ENCODE measurements at places on chromosomes 16 and 17.

DNA sequence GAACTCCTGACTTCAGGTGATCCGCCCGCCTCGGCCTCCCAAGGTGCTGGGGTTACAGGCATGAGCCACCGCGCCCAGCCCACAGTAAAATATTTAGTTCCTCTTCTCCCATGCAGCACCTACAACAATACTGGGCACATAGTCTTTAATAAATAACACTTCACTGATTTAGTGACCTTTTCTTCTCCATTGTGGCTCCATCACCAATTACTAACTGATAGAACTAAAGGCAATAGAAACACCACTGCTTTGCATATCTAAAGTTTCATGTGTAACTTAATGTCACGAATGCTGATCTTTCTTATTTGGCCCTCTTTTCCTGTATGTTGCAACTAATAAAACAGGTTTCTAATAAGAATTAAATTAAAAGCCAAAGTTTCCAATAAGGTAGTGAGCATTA is 38.9 kb downstream of the TRIM37 start:
- DNase-seq = no peak

- DNase-seq = no peak
These were observed 93.3 kb downstream of the TNFRSF13B start for GRCh38 chr17:16878606-16879005.

DNA sequence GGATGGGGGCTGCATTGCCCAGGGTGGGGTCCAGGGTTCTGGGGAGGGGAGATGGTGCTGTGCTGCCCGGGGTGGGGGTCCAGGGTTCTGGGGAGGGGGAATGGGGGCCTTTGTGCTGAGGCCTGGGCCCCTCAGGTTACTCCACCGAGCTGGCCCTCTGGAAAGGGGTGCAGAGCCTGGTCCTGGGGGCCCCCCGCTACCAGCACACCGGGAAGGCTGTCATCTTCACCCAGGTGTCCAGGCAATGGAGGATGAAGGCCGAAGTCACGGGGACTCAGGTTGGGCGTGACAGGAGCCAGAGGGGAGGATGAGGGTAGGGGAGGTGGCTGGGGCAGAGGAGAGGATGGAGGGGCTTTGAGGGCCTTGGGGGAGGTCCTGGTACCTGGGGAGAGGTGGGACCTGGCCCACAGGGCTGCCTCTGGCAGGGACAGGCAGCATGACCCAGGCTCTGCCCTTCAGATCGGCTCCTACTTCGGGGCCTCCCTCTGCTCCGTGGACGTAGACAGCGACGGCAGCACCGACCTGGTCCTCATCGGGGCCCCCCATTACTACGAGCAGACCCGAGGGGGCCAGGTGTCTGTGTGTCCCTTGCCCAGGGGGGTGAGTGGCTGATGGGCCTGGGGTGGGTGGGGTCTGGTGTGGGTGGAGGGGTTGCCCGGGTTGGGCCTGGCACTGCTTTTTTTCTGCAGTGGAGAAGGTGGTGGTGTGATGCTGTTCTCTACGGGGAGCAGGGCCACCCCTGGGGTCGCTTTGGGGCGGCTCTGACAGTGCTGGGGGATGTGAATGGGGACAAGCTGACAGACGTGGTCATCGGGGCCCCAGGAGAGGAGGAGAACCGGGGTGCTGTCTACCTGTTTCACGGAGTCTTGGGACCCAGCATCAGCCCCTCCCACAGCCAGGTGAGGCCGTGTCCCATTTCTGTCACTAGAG is 7.8 kb downstream of the ITGAX start:
- no peak for DNase-seq

- DNase-seq = no peak
These were observed 110.6 kb downstream of the PRKCA start for GRCh38 chr17:66412857-66413558.

DNA sequence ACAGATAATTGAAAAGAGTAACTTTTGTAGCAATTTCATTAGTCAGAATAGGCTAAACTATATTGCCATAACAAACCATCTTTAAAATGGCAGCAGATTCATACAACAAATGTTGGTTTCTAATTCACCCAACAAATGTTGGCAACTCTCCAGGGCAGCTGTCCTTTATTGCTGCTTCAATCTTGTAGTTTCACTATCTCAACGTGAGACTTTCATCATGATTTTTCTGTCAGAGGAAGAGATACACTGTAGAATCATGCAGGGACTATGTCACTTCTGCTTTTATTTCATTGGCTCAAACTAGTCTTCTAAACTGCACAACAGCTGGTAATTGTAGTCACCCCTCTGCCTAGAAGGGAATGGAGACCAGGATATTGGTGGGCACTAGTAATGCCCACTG is 174.2 kb downstream of the TANC2 start:
- no peak for DNase-seq

DNA sequence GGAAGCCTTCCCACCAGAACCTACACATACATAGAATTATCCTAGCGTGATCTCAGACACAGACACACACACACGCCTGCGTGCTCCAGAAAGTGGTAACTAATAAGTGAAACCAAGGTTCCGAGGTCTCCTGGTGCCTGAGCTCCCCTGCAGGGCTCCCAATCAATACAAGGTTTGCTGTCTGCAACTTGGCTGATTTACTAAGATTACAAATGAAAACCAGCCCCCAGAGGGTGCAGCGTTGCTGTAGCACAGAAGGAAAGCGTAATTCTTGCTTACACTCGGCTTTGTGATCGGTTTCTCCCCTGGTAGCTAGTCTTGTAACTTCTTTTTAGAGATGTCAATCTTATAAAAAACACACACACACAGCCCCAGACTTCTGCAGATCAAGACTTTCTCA is 334.1 kb upstream of the XYLT1 start:
- DNase-seq = no peak

DNA sequence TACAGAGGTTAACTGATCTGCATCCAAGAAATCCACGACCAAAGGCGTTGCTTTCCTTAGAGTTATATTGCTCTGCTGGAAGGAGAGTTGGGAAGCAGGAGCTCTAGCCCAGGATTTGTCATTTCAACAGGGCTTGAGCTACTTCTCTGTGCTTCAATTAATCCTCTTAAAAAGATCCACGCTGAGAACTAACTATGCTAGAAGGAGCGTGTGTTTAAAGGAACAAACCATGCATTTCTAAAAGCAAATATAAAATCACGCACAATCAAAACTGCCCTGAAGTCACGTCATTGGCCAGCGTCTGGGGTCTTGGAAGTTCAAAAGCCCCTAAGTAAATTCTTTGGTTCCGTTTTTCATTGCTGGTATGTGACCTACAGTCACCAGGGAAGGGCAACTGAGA is 1.1 kb downstream of the ARL6IP1 start:
- no peak for DNase-seq

DNA sequence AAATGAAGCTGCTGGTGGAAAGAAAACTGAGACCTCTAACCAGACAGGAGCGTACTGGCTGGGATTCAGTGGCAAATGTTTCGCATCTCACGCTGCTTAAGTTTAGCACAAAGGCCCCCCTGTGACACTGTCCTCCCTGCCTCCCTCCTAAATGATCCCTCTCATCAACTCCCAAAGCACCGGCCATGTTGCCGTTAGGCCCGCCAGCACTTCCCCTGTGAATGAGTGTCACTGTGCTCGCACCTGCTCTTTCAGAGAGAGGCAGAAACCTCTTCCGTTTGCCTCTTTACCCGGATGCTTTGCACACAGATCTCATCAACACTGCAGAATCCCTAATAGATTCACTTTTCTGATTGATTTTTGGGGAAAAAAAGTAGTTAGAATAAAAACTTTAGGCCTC is 26.5 kb downstream of the MBTPS1 start:
- DNase-seq = no peak

DNA sequence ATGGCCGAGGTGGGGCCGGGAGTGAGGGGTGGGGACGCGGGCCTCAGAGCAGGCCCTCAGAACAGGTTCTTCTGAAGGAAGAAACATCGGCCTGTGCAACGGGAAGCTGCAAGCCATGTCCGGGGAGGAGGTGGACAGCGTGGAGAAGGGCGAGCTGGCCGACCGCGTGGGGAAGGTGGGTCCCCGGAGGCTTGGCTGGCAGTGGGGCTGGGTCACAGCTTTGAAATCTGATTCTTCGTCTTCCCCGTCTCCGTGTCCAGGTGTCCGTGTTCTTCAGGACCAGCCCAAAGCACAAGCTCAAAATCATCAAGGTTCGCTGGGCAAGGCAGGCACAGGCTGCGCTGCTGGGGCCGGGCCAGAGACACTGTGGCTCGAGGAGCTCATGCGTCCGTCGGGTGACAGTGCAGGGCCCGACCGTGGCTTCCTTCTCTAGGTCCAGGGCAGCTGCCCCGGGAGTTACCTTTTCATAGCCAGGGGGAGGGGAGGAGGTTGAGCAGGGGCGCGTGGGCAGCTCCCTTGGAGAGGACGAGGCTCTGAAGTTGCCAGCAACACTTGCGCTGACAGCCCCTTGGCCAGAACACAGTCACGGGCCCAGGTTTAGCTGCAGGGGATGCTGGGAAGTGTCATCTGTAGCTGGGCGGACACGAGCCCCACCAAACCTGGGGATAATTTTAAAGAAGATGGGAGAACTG is 51.3 kb downstream of the MEAK7 start:
- DNase-seq = no peak

Data from CMK (cell line).